ENCODE measurements at places on chromosomes 7 and 10.

DNA sequence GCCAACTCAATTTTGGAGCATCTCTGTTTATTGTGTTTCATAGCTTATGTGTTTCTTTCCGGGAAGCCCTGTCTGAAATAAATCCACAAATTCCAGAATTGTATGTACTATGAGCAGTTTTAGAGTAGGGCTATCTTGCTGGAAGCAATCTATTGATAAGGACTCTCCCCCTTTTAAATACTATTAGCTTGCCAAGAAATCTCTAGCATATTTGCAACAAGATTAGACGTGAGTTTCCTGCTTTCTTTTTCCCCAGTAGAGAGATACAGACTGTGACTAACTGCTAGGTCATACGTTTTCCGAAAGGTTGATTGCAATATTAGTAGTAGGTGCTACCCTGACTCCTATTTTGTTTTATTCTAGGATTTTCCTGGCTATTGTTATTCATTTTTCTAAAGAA, 277.0 kb downstream of the MALRD1 start:
- no peak for DNase-seq

GRCh38 chr7:145030754-145031153, 194.9 kb upstream of the TPK1 start:
- no peak for DNase-seq

- DNase-seq = no peak
These were observed 9.0 kb upstream of the CUZD1 start for GRCh38 chr10:122854648-122855047.

DNA sequence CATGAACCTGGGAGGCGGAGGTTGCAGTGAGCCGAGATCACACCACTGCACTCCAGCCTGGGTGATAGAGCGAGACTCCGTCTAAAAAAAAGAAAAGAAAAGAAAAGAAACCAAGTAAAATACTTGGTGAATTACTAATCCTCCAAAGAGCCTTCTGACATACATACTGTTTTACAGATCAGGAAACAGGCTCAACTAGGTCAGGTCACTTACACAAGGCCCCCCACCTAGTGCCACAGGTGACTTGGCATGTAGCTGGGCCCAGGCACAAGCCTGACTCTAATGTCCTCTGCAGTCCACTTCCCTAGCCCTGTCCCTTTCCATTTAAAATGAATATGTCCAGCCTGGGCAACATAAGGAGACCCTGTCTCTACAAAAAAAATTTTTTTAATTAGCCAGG, 157.0 kb downstream of the TPST1 start:
- no peak for DNase-seq

- no peak for DNase-seq
These were observed 10.7 kb downstream of the PSAP start for GRCh38 chr10:71840177-71840957.

Data from activated CD8-positive, alpha-beta memory T cell treated with anti-CD3 and anti-CD28 coated beads, Interleukin-2, amount 50 U/mL, for 4 hours (primary cell).